ENCODE measurements at places on chromosomes 12 and 14.

DNA sequence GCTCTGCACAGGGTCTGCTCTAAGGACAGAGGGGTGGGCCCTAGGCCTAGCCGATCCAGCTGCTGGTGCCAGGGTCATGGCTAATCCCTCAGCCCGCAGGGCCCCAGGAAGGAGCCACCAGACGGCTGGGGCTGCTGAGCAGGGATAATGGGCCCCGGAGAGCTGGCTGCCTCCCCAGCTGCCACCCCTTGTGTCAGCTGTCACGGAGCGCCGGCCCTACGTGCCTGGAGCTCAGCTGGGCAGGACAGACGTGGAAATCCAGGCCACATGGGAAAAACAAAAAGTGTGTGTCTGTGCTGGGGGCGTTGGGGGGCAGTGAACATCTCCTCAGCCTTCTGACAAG is 36.2 kb downstream of the CHGA start:
- DNase-seq = no peak

DNA sequence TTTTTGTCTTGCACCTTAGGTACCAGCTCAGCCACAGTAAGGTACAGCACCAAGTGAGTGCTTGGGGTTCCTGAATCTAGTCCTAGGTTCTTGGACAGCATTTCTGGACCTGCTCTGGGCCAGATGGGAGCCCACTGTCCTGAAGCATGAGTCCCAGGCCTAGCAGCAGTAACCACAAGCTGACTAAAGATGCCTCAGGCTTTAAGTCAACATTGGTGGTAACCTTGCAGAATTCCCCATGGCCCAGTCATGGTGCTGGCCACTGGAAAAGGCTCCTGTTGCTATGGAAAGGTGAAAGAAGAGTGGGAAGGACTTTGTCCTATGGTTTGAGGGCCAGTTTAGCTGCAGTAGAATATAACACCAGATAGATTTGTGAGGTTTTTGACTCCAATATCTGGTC is 86.9 kb upstream of the CLEC14A start:
- DNase-seq = no peak

DNA sequence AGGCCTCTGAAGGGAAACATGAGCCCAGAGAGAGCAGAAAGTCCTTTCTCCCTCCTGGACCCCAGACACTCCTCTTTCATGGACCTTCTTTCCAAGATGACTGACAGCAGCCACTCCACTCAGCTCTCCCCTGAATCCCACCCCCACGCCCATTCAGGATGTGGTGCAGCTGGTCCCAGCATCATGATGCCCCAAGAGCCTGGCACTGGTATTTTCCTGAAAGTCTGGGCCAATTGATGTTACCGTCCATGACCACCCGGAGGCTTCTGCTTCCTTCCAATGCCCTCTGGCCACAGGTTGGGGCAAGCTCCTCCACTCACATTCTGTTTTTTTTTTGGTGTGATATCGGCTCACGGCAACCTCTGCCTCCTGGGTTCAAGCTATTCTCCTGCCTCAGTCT is 112.6 kb downstream of the CALM1 start:
- DNase-seq = no peak

- DNase-seq = no peak
Measured at GRCh38 chr14:55458800-55459515, 18.5 kb upstream of the TBPL2 start.

DNA sequence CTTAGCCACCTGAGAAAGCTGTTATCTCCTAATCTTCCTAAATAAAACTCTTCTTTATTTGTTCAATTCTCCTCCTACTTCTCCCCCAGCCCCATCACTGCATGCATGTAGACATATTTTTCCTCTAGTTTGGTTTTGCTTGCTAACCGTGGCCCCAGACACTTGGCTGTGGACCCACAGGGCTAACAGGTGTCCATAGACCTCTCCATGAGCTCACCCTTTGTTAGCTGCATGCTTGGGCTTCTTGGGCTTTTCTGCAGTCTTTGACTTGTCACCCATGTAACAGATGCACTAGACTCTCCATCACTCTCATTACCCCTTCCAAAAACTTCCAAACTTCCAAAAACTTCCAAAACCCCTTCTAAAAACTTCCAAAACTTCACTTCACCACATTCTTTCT is 59.2 kb upstream of the PLEKHA5 start:
- no peak for DNase-seq

DNA sequence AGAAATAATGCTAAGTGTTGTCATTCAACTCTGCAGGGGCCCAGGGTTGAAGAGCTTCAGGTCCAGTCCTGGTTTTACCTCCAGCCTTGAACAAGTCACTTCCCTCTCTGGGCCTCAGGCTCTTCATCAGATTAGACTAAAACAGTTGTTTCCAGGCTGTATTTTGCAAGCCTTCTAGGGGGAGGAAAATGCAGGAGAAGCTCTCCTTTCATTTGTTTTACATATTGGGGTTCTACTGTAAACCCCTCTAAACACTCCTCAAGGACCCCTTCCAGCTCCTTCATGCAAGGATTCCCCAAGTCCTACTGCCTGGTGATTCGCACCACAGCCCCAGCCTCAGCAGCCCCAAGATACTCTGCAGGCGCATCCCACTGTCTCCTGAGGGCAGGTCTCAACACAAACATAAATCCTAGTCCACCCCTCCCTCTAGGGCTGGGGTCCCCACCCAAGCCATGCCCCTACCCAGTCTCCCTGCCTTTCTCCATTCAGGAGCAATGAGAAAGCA is 2.7 kb downstream of the SDR9C7 start:
- DNase-seq = no peak

DNA sequence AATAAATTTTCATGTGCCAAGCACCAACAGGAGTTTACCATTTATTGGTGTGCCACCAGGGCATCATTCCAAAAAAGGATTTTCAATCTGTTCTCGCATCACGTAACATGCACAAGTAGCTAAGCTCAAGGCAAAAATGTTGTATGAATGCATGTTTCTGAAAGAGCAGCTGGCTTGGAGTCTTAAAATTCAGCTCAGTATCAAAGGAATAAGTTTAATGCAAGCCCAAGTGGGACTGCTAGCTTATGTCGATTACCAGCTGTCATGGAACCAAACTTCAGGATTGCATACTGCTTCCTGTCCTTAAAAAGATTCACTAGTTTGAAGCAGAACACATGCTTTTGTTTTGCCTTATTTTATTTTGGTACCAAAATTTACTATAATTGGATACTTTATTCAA is 437.0 kb downstream of the FSCB start:
- DNase-seq = no peak

- DNase-seq = no peak
Measured at GRCh38 chr14:75849300-75849895, 132.4 kb downstream of the TGFB3 start.

- no peak for DNase-seq
Measured at GRCh38 chr12:131407221-131408035, 303.5 kb upstream of the SFSWAP start.

GRCh38 chr14:42112108-42112507 is 505.4 kb downstream of the LRFN5 start:
- no peak for DNase-seq

DNA sequence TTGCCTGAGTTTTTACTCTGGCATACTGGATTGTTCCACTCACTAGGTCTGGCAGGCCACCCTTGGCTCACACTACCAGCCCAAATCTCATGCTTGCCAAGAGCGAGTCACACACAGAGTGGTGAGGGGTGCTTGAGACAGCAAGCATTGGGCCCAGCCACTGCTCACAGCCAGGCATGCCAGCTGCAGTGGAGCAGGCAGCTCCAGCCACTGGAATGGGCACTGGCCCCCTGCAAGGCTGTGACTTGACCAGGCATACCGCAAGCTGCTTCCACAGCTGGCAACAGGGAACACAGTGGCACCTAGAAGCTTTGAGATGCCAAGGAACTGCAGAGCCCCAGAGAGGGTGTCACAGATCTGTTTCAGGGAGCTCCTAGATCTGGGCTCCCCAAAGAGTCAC is 488.5 kb downstream of the LRFN5 start:
- DNase-seq = no peak

DNA sequence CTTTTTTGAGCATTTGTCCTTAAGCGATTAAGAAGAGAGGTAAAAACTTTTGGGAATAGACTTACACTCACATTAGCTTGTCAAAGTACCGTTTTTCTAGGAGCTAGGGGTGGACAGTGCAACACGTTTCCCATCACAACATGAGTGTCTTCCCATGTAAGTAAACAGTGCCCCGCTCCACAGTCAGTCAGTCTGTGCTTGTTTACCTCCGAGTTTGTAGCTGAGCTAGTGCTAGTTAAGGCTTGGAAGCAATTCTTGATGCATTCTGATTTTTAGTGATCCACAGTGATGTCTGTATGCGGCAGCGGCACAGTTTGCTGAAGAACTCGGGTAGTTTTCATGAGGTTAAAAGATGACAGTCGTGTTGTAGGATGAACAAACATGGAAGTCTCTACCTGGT is 941 bp downstream of the ZDHHC17 start:
- no peak for DNase-seq

DNA sequence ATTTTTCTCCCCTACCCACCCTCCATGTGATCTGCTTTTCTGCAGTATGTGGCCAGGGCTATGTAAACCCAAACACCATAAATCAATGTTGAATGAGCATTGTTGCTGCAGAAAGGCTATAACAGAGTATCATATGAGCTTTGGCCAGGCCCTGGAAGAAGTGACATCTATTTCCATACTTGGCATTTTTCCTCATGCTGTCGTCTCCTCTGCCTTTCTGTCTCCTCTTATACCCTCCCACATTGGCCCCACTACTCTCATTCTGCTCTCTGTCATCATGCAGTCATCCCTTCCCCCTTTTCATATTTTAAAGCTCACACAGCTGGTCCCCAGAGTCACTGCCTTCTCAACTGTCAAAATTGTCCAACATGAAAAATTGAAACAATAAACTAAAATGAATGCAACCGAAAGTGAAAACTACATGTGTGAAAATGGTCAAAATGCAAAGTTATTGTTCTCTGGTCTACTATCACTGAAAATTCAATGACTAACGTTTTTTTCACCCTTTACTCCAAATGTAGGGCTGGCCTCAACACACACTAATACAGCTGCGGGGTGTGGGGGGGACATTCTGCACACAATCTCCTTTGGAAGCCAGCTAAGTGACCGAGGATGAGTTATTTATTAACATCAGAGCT is 290.7 kb upstream of the TMPO start:
- DNase-seq = no peak

DNA sequence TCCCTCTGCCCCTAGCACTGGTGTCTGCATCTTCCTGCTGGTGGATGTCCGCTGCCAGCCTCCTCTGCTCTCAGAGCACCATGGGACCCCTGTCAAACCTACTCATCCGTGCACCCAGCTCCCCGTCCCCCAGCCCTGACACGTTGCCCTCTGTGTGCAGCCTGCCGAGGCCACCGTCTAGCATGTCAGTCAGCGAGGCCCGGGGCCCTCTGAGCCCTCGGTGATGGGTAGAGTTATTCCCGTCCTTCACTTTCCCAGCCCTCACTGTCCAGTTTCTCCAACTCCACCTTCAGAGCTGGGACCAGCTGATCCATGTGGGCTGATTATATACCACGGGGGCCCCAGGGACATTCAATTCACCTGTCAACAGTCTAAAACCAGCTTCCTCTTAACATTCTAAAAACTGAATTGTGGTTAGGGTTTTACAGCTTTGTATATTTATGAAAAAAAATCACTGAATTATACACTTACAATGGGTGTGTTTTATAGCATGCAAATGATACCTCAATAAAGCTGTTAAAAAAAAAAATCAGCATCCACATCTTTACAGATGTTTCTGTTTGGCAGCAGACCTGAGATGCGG is 61.3 kb downstream of the CCDC88C start:
- no peak for DNase-seq

DNA sequence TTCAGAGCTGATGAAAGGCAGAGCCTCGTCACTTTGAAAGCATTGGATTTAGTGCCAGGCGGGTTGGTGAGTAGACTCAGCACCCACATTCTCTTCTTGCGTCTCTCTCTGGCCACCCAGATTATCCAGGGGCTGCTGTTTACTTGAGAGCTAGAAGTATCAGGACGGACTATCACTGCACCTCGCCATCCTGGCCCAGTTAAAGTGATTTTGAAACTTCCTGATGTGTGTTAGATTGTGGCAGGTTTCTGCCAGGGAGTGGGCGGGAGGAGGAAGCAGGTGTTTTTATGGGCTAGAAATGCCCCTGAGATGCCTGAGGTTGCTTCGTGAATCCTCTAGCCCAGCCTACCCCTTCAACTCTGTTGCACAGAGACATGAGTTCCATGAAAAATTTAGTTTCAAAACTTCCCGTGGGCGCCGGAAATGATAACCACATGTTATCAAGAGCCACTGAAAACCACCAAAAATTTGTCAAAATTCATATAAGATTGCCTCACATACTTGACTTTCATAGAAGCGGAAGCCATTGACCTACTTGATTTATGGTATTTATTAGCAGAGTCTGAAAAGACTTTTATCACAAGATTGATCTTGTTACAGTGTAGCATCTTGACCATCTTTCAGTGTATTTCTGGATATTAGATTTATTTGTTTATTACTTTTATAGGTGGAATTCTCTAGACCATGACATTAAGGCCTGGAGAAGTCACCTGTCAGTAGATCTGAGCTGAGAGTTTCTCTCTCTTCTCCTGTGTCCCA is 466.0 kb downstream of the RAD51B start:
- no peak for DNase-seq

GRCh38 chr14:100539003-100539660 is 48.1 kb downstream of the BEGAIN start:
- no peak for DNase-seq

DNA sequence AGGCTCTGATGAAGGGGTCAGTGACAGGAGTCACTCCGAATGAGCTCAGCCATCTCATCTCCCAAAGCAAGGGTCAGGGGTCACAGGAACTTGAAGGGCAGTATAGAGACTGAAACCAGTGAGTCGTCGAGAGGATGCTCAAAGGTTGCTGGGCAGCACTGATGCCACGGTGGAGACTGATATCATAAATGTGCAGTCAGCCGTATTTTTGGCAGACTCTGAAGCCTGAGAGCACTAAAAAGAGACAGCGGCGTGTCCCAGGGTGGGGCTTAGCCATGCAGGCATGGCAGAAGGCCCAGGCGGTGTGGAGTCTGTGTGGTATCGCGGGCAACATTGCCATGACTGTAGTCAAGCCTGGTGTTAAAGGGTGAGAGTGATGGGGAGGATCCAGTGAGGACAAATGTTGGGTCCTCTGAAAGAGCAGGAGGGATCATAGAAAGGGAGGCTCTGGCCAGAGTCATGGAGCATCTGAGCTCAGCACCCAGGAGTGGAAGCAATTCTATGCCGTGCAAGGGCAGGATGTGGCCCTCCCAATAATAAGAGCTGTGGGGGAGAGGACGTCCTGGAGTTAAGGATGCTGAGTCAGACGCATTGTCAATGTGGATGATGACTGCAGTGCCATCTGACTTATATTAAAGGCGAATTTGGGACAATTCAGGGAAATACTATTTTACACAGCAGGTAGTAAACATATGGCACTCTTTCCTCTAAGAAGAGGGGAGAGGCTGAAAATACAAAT is 241.2 kb upstream of the FKBP4 start:
- DNase-seq = no peak

DNA sequence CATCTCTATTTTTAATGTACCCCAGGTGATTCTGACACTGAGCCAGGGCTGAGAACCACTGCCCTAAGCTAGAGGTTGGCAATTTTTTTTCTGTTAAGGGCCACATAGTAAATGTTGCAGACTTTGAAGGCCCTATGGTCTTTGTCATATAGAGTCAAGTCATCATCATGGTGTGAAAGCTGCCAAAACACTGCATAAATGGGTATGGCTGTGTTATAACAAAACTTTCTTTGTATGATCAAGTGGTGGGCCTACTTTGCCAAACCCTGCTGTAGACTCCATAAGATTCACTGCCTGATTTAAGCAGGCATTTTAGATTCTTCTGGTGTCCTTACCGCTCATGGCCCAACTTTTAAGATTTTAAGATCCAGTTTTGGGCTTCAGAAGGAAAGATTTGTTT is 76.8 kb downstream of the CLMN start:
- DNase-seq = no peak

All from nucleus accumbens (tissue), 56 donors.